ENCODE measurements at places on chromosomes 11 and 22.
A peak's percentile ranks its signal among the peaks of the same experiment; 100 is the strongest.

GRCh38 chr11:91947215-91947820 is 277.3 kb upstream of the FAT3 start:
- DNase-seq = no peak

DNA sequence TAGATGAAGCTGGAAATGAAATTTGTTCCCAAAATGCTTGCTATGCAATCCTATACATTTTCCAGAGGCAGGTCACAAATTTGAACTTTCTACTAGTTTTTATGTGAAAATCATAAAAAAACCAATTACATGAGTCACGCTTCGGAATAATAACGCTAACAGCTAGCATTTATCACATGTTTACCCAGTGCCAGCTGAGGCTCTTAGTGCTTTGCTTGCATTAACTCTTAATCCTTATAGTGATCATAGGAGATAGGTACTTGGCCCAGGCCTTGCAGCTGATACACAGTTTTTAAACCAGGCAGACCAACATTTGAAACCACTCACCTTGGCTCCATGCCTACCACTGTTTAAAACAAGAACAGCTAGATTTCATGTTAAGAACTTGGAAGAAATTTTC is 131.8 kb upstream of the RAG2 start:
- DNase-seq = no peak

DNA sequence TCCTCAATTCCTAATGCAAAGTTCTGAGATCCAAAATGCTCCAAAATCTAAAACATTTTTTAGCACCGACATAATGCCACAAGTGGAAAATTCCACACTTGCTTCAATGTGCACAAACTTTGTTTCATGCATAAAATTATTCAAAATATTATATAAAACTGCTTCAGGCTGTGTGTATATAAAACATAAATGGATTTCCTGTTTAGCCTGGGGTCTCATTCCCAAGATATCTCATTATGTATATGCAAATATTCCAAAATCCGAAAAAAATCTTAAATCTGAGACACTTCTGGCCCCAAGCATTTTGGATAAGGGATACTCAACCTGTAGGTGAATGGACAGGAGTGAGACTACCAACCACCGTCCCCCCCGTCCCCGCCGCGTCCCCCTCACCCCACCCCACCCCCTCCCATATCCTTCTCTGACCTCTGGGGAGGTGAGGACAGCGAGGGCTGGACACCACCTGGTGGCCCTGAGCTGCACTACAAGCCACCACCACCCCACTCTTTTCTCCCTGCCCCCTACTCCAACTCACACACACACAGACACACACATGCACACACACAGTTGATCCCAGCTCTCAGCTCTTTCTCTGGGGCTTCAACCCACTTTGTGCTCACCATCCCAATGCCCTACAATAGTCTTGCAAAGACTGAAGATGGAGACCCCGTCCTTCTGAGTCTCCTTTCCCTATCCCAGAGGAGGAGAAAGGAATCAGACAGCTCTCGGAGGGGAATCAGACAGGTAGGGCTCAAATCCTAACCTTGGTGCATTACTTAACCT is 101.0 kb downstream of the PDE2A start:
- DNase-seq = peak; percentile 20

- DNase-seq = no peak
Observed at GRCh38 chr11:105862736-105863367, 159.2 kb downstream of the MSANTD4 start.

- no peak for DNase-seq
Observed at GRCh38 chr11:1706634-1707400, 9.8 kb downstream of the KRTAP5-6 start.
